ENCODE measurements at places on chromosomes 12 and 14. TPM values are rescaled to one million over a fixed set of nuclear protein-coding genes. Genes with fewer than 3 reads are reported as not detected.

The CCT2 gene
- total RNA-seq, result 272 TPM

The ALX1 gene
- total RNA-seq, result 4.6 TPM

The GUCY2C gene
- not detected for total RNA-seq

The KCNMB4 gene
- total RNA-seq, result 0.35 TPM

The CCDC197 gene
- not detected for total RNA-seq

The COX8C gene
- total RNA-seq, result not detected

The LBHD2 gene
- total RNA-seq, result not detected

The PIWIL1 gene
- total RNA-seq, result 0.05 TPM

The CPM gene
- total RNA-seq, result 5.6 TPM

The PTHLH gene
- total RNA-seq, result 14.2 TPM

The KRT71 gene
- not detected for total RNA-seq

The PROX2 gene
- not detected for total RNA-seq

The SLC38A4 gene
- total RNA-seq, result 0.12 TPM

The C14orf39 gene
- total RNA-seq, result not detected

The LUM gene
- total RNA-seq, result 0.49 TPM

The REP15 gene
- total RNA-seq, result 0.30 TPM

The MOAP1 gene
- 11.3 TPM for total RNA-seq

The SERPINA4 gene
- total RNA-seq, result 0.03 TPM

The HCAR3 gene
- total RNA-seq, result 0.08 TPM

The KLHL33 gene
- total RNA-seq, result 0.03 TPM

The NANOG gene
- total RNA-seq, result not detected

The SERPINA10 gene
- not detected for total RNA-seq

The B4GALNT1 gene
- total RNA-seq, result 42.2 TPM

The CIPC gene
- total RNA-seq, result 8.5 TPM

The AJUBA gene
- total RNA-seq, result 31.9 TPM

The LRFN5 gene
- not detected for total RNA-seq

The SSPN gene
- 0.37 TPM for total RNA-seq

The TAS2R31 gene
- total RNA-seq, result 0.16 TPM

The ABHD12B gene
- not detected for total RNA-seq

The P2RX2 gene
- total RNA-seq, result not detected

The DCAF4 gene
- total RNA-seq, result 33.2 TPM

The CARMIL3 gene
- 0.48 TPM for total RNA-seq

The MMP19 gene
- 0.38 TPM for total RNA-seq

The RNASE7 gene
- not detected for total RNA-seq

The TEDC1 gene
- total RNA-seq, result 48.9 TPM

The LMNTD1 gene
- not detected for total RNA-seq

The PLEK2 gene
- total RNA-seq, result 17.4 TPM

The GLT8D2 gene
- 0.23 TPM for total RNA-seq
